GM13977 (cell line): ENCODE measurements at places on chromosomes 16 and 17.

DNA sequence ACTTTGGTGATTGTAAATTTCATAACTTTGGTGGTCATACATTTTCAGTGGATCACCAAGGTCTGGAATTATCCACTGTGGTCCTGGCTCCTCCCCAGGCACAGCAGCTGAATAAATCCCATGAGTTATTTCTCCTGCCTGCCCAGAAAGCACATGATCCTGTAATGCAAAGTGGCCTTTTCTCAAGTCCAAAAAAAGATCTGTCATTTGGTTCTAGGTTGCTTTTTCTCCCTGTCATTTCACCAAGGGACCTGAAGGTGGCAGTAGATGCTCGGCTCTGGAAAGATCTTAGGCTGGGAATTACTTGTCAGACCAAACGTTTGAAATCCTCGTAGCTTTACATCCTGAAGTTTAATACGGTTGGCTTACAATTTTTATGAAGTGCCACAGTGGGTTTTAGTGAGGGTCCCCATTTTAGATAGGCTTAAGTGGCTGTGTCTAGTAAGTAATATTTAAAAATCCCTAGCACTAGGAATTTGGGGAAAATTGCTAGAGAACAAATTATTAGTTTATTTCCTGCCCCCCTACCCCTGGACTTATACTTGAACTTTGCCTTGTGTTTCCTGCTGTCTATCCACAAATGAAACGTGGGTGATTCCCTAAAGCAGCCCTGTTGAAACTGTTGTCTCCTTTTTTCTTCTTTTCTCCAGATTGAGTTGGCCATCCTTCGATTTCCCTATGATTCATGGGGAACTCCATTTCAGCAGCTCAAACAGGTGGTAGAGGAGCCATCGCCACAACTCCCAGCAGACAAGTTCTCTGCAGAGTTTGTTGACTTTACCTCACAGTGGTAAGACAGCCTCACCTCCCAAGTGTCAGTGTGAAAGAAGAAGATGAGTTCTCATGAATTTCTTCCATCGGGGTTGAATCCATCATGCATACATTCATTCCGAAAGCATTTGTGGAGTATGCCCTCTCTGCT, 111.7 kb downstream of the MAP2K6 start:
- peak; percentile 32 for DNase-seq

DNA sequence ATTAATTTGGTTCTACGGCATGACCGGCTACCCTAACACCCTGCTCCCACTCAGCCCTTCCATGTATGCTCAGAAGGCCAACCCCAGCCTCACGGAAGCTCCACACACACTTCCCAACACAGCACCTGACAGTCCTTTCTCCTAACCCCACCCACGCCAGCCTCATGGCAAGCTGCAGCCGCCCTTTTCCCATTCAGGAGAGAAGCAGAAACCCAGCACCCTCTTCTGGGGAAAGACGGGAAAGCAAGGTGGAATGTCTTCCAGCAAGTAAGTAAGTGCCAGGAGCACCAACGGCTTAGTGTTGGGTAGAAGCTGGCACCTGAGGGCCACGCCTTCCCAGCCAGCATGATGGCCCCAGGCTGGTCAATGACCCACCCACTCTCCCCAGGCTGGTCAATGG, 32.1 kb downstream of the ABR start:
- no peak for DNase-seq

DNA sequence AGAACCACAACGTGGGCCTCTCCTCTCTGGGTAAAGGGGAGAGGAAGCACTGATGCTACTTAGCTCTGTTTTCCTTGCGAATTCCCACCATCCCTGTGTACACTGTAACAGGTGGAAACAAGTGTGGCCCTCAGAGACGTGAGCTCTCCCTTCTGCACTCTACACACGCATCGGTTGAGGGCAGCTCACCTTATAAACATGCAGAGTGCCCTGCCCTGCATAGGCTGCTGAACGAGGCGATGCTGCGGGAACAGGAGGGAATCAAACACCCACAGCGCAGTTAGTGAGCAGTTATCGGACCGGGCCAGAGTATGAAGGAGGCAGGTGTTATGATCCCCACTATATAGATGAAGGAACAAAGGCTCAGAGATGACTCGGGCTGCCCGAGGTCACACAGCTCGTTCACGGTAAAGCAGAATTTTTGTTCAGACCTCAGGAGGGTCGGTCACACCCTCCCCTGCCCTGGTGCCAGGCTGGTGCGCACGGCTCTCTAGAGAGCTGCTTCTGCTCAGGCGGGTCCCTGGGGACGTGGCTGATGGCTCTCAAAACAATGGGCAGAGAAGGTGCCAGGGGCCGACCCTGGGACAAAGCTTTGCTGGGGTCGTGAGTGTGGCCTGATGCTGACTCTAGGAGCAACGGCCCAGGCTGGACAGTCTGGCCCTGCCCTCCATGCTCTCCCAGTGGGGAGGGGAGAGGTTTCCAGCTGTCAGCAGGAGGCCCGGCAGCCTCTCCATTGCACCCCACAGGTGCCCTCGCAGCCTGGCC, 68.5 kb downstream of the RPH3AL start:
- DNase-seq, result no peak

GRCh38 chr16:82470620-82471152, 156.1 kb upstream of the CDH13 start:
- DNase-seq, result no peak

- no peak for DNase-seq
Measured at GRCh38 chr16:16004314-16004749, 54.9 kb downstream of the ABCC1 start.

- DNase-seq, result no peak
Measured at GRCh38 chr16:1494711-1495110, 1.6 kb downstream of the TELO2 start.

- no peak for DNase-seq
Measured at GRCh38 chr16:81803332-81803731, 24.2 kb downstream of the PLCG2 start.

- DNase-seq, result no peak
Measured at GRCh38 chr17:27860971-27861664, 32.0 kb downstream of the LYRM9 start.

DNA sequence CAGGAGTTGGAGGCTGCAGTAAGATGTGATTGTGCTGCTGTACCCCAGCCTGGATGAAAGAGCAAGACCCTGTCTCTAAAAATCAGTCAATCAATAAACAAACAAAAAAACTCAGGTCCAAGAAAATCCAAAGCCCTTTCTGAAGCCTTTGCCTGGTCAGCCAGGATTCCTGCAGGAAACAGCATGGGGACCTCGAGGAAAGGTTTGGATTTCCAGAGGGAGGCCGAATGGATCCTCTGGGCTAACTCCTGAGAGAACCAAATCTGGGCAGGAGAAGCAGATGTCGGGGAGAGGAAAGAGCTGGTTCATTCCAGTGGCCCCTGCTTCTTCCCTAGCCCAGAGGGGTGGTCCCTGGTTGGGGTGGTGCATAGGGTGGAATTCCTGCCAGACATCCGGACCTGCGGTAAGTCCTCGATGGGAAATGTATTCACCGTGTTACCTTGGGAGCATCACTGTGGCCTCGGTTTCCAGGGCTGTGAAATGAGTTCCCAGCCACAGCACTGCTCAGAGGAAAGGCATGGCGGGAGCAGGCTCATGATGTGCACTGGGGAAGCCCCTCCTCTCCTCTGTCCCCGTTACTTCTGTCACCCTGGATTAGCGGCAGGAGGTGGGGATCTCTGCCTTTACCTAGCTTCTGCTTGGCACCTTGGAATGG, 75.1 kb downstream of the CYLD start:
- DNase-seq, result no peak

- no peak for DNase-seq
Measured at GRCh38 chr16:591892-592517, 2.1 kb downstream of the RAB40C start.

DNA sequence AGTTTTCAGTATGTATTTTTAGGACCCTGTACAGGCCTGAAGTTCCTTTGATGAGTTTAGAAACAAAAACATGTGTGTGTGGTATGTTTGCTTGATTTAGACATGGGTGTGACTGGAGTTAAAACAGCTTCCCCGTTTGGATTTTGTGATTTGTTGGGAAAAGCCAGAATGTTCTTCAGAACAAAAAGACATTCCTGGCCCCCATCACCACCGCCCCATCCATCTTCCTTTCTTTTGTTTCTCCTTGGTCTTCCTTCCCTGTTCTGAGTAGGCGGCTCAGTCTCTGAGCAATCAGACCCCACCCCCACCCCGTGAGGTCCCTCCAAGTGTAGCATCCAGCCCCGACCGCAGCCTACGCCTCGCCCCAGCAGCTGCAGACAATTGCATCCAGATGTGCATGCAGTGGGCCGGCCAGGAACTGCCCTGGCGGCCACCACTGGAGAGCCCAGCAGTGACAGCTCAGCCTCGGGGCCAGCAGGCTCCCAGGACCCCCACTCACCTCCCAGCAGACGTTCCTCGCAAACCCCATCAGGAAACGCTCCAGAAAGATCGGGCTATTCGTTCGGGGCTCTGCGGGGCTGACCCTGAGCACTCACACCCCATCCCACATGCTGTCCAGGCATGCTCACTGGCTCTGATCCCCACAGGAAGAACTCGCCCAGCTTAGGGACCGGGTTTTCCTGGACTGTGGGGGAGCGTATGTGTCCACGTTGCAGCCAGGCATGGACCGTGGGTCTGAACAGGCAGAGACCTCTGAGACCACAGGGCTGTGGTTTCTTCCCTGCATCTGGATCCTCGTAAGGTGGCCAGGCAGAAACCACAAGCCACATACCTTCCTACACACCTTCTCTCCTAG, 99.8 kb upstream of the CDH5 start:
- no peak for DNase-seq

DNA sequence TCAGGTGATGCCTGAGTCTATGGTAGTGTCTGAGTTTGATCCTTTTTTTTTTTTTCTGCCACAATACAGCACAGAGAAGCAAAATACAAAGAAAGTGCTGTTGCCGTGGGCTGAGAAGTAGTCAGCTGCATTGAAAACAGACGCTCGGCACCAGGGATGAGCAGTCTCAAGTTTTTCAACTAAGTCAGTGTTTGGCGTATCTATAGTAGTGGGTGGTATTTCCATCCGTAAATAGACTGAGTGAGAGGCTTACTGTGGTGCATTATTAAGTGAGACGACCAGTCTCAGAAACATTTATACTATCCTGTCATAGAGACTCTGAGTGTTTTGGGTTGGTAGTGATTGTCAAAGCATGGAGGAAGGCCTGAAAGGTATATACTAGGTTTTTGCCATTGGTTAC, 221.3 kb downstream of the SNX29 start:
- no peak for DNase-seq

- DNase-seq, result no peak
Measured at GRCh38 chr17:14827396-14827919, 437.7 kb downstream of the PMP22 start.

- DNase-seq, result no peak
Measured at GRCh38 chr16:51133183-51133582, 17.9 kb downstream of the SALL1 start.

DNA sequence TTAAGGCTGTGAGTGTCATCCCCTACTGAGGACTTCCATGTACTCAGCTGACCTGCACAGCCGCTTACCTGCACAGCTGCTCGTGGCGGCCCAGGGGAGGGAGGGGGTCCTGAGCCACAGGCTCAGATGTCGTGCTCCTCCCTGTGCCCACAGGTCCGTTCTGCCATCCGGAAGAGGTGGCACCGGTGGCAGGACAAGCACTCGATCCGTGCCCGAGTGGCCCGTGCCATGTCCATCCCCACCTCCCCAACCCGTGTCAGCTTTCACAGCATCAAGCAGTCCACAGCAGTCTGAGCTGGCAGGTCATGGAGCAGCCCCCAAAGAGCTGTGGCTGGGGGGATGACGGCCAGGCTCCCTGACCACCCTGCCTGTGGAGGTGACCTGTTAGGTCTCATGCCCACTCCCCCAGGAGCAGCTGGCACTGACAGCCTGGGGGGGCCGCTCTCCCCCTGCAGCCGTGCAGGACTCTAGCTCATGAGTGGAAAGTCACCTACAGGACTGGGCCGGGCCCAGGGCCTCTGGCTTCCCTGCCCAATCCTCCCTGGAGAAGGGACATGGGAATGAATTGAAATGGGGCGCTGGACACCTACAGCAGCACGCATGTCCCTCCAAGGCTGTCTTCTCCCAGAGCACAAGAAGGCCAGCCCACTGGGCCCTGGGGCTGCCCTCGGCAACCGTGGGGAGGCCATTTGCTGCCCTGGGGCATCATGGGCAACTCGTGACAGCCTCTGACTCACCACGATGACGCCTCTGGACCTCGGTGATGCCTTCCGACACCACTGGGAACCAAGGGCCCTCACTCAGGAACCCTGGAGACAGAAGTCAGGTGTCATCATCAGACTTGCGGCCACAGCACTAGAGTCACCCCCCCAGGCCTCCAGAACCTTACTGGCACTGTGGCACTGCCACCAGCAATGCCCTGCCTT, 9.9 kb upstream of the SPPL2C start:
- no peak for DNase-seq

- DNase-seq, result peak; percentile 72
Measured at GRCh38 chr16:56866955-56867830, 2.2 kb downstream of the SLC12A3 start.

DNA sequence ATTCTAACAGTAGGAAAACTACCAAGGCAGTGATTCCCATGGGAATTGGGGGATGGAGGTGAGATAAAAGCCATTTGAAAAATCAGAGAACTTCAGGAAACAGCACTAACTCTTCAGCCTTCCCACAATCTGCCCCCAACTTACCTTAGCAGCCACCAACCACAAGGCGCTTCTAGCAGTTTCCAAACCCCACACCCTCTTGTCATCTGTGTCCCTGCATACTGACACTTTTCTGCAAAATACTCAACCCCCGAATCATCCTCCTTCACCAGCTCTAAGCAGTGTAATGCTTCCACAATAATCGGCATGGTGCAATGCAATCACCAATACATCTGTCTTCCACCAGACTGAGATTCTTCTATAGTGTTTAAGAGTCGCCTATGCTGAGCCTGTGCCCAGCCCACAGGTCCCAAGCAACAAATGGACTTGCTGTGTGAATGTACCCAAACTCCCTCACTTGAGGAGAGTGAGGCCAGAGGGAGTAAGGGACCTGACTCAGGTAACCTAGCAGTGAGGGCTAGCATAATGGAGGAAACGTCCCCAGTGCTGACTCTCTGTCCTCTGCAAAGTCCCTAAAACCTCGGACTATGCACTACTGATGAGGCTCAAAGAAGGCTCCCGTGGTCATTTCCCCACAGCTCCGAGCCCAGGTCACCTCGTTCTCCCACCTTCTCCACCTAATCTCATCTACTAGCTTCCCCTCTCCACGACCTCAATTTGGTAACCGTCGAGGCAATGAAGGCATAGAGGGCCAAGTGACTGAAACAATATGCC, 943 bp downstream of the DYNC1LI2 start:
- peak; percentile 25 for DNase-seq

DNA sequence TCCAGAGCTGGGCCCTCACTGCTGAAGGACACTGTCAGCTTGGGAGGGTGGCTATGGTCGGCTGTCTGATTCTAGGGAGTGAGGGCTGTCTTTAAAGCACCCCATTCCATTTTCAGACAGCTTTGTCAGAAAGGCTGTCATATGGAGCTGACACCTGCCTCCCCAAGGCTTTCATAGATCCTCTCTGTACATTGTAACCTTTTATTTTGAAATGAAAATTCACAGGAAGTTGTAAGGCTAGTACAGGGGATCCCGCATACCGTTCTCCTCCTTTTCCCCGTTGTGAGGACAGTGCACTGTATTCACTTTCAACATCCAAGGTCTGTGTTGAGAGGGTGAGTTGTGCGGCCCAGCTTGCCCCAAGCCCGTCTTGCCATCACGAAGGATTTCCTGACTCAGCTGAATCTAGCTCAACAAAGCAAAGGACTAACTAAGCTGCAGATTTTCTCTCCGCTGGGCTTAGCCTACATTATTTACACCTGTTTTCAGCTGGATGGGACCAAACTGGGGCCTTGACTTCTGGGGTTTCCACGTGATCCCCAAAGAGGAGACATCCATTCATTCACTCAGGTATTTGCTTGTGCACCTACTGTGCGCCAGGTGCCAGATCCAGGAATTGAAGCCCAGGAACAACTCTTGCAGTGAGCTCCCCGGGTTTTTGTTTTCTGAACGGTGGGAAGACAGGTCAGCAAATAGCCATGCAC, 5.2 kb upstream of the TMEM235 start:
- no peak for DNase-seq
